Activated T-helper 9 cell treated with anti-CD3 and anti-CD28 coated beads, Interleukin-2, amount 50 U/mL, for 16 hours (primary cell): ENCODE measurements at places on chromosomes 2 and 18.

- no peak for DNase-seq
Observed at GRCh38 chr2:58664523-58665151, 423.5 kb upstream of the FANCL start.

- peak; percentile 24 for DNase-seq
Observed at GRCh38 chr2:226649871-226650660, 149.6 kb downstream of the IRS1 start.

GRCh38 chr2:185374878-185375277 lies 363.7 kb upstream of the FSIP2 start:
- DNase-seq = no peak

- no peak for DNase-seq
Observed at GRCh38 chr18:27695503-27695902, 481.4 kb downstream of the CDH2 start.

DNA sequence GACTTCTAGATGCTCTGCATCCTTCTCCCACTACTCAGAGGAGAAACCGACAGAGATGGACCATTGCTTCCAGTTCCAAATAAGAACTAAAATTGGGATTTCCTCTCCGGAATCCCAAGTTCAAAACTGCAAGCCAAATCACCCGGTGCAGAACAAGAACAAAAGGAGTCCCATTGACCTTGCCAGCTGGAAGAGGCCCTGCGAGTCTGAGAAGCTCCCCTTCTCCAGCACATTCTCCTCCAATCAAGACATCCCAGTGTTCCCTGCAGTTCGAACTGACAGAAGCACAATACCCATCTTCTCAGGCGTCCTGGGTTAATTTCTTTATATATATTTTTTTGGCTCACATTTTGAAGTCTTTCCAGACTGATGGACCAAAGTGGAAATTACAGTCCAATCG lies 195.3 kb upstream of the MEIS1 start:
- DNase-seq = no peak

- DNase-seq = no peak
Observed at GRCh38 chr2:42721898-42722297, 42.0 kb downstream of the OXER1 start.

GRCh38 chr2:54432251-54433015 lies 23.7 kb upstream of the SPTBN1 start:
- DNase-seq = no peak

GRCh38 chr2:201176081-201176481 lies 6.9 kb upstream of the CASP10 start:
- DNase-seq = no peak

- no peak for DNase-seq
Observed at GRCh38 chr2:180571559-180571958, 408.8 kb upstream of the UBE2E3 start.

DNA sequence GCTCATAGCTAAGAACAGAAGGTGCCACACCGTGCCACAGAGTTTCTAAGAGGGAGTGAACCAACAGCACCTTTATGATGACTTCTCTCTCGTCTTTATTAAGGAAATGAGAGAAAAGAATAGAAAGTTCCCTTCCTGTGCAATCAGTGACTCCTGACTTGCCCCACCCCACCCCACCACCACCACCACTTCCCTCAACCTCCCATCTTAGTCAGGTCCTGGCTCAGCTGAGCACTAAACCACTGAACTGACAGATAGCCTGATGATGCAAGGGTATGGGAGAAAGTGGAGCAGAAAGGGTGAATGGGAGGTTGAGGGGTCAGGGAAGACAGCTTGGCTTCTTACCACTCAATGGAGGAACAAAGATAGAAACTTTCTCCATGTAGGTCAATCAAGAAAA lies 75.2 kb upstream of the RMDN2 start:
- no peak for DNase-seq

GRCh38 chr18:35071819-35072247 lies 30.6 kb downstream of the MAPRE2 start:
- no peak for DNase-seq

DNA sequence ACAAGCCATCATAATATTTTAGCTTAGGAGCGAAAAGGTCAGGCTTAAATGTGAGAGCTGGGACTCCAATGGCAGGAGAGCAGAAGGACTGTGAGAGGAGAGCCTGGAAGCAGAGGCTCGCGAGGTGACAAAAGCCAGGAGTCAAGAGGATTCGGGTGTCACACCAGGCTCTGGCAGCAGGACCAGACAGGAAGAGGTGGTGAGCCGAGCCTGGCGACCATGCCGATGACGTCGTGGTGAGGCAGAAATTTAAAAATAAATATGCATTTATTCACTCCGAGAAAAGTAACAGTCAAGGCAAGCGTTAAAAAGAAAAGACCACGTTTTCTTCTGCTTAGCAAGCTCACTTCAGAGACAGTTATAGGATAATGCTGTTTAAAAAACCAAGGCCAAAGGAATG lies 31.3 kb upstream of the ZNF236 start:
- DNase-seq = no peak

DNA sequence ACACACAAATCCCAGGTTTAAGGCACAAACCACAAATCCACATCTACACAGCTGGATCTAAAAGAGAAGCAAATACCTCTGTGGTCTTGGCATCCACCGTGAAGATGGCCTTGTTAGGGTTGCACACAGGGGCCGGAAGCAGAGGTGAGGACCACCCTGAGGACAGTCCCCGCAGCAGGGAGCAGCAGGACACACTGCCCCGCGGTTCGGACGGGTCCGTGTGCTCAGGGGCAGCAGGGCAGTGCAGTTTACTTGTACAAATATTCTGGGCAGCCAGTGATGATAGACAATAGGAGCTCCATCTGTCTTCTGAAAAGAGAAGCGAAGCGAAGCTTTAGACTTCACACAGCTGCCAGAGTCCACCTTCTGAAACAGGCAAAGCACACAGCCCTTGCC lies 8.8 kb downstream of the PASK start:
- DNase-seq = no peak

DNA sequence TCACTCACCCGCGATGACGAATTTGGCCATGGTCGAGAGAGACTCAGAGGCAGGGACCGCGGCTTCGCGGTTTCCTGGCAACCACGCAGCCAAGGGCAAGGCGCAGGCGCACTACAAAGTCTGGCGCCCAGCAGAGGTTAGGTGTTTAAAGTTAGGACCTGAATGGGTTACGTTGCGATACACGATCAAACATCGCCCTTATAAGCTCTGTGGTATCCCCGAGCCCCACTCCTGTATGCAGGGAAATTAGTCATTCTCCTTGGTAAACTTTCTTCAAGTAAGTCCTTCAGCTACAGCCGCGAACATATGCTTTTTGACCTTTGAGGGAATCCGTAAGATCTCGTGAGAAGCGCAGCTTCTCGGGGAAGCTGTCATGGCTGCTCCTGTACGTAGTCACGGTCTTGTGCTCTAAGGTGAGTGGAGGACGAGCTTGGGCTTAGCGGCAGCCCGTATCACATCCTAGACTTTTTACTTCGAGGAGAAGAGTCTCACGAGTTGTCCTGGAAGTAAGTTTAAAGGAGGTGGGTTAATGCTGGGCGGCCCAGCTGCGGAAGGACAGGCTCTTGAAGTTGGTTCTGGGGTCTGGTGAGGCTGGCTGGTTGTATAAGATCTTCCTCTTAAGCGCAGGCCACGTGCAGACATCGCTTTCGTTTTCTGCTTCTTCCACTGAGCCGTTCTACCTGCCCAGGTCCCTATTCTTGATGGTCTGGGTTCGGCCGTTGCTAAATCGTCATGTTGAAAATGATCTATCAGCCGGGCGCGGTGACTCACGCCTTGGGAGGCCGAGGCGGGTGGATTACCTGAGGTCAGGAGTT lies at the start of the genes FASTKD2 and MDH1B:
Gene FASTKD2, plus strand, starts transcription at position 365 of the 815 bp plus-strand sequence. CDS start 1,088 bp downstream, outside the sequence.
Gene MDH1B, minus strand, starts transcription at position 87 of the 815 bp plus-strand sequence. Its CDS starts 57 bp downstream, at position 30.
- peak; percentile 79 for DNase-seq

DNA sequence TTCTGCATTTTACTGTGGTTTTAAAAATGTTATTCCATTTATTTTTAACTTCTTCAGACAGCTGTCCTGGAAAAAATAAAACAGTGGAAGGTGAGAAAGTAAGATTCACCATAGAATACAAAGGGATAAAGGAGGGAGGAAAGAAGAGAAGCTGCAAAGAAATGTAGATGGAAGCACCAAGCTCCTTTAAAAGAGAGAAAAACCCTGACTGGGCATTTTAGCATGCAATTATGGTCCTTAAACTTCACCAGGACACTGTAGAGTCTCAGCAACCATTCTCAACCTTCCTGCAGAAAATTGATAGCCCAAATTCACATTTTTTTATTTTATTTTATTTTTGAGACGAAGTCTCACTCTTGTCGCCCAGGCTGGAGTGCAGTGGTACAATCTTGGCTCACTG lies 11.6 kb upstream of the ANKRD44 start:
- DNase-seq = no peak

DNA sequence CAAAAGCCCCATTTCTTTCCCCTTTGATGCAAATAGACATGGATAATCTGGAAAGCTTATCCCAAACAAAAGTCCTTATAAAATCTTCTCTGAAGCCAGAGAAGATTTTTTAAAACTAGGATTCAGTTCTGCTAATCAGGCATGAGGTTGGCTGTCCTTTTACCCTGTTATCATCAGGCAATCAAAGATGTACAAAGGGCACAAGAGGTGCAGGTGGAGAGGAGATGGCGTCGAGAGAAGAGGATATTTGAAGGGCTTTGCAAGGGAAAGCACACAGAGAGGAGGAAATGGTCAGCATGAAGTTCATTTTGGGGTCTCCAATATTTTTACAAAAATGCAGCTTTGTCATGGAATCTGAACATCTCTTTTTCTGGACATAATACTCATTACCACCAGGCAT lies 88.5 kb downstream of the KLF7 start:
- no peak for DNase-seq

DNA sequence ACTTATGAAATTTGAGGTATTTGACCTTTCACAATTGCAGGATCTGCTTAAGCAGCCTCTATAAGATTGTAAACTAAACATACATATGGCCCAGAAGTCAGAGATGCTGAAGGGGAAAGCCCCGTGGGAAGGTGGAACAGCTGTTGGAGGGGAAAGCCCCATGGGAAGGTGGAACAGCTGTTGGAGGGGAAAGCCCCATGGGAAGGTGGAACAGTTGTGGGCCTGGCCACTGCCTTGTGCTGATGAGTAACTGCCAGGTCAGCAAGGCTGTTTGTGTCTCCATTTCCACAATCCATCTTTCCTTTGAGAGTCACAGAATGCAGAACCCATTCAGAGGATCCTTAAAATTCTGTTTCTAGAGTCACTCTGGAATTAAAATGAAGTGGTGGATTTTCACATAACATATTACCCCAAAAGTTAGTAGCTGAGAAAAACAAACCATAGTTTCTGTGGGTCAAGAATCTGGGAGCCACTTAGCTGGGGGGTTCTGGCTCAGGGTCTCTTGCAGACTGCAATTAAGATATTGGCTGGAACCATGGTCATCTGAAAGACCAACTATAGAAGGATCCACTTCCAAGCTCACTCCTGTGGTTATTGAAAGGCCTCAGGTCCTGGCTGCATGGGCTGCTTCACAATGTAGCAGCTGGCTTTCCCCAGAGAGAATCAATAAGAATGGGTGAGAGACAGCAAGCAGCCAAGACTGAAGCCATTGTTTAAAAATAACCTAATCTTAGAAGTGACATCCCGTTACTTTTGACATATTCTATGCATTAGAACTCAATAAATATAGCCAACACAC lies 86.6 kb upstream of the CAVIN2 start:
- DNase-seq = no peak

DNA sequence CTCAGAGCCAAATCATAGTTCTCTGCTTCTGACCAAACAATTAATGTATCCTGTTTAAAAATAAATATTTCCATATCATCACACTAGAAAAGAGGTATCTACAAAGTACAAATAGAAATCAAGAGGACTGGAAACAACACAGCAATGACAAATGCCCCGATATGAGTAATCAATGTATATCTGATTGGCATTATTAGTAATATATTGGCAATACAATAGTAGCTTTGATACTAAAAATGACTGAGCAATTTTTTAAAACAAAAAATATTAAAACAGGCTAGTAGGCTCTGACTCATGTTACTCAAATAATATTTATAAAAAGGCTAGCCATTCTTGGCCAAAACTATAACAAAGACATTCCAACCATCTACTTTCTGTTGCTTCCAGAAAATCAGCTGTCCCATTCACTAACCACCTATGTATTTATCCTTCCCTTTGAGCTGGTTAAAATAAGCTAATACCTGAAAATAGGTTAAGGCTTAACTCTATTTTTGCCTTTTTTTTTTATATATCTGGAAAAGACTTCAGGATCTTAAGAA lies 13.3 kb downstream of the PPP4R3B start:
- DNase-seq = no peak

- no peak for DNase-seq
Observed at GRCh38 chr2:233964581-233964980, 47.4 kb downstream of the TRPM8 start.

DNA sequence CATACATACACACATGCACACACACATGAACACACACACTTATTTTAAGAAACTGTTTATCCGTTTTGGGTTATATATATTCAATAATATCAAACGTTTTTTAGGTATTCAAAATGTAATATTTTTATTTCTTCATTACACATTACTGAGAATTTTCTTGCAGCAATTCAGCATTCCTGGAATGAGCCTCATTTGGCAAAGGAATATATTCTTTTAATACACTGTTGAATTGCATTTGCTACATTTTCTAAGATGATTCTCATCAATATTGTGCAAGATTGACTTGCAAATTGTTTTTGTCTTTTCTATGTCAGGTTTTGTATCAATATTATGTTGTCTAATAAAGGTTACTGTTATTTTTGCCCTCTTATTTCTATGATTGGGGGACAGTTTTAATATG lies 276.1 kb upstream of the CYP26B1 start:
- DNase-seq = no peak

- DNase-seq = no peak
Observed at GRCh38 chr18:52278191-52278590, 61.8 kb upstream of the DCC start.

- DNase-seq = no peak
Observed at GRCh38 chr2:47735136-47735869, 47.6 kb upstream of the MSH6 start.

- no peak for DNase-seq
Observed at GRCh38 chr2:232873292-232873908, 3.3 kb downstream of the SNORC start.

DNA sequence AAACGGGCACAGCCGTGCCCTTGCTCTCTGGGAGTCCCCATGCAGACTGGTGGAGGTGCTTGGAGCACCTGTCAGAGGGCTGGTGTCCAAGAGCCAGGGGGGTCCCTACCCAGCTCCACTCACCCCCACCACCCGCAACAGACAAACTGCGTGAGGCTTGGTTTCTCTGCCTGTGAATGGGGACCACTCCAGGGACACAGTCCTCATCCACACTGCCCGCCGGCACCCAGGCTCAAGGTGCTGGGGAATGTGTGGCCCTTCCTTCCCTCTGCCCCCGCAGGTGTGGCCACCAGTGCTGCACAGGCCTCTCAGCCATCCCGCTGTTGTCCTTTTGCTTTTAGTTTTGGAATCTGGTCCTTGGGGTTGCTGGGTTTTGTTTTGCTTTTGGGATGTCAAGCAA lies 136.5 kb upstream of the ZNF236 start:
- DNase-seq = no peak
